Mucosa of descending colon (tissue), 3 donors: ENCODE measurements at places on chromosomes 4 and X.

DNA sequence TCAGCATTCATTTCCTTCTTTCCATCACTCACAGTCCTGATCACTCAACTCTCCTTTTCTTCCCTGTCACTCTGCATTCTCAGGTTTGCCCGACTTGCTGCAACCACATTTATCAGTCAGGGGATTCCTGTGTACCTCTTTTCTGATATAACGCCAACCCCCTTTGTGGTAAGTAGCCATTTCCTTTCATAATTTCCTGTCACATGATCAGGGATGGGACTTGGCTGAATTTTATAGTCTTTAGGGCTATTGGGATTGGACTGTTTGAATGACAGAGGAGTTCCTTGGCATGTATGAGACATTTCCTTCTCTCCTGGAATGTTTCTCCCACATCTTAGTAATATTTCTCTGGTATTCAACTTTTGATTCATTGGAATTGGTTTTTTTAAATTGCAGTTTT, 11.0 kb downstream of the PGM2 start:
- DNase-seq: no peak

DNA sequence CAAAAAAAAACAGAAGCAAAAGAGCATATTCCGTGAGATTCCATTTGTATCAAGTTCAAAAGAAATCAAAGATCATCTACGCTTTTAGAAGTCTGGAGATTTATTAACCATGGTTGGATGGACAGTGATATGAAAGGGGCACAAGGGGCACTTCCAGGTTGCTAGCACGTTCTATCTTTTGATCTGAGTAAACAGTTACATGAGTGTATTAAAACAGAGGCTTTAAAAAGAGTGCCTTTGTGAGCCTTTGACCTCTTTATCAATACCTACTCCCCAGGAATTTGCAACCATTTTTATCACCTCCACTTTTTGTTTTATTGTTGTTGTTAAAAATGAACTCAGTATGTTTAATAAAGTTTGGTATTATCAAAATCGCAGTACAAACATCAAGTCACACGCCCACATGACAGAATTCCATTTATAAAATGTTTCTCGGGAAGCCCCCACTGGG, 72.4 kb upstream of the UCP1 start:
- no peak for DNase-seq

- no peak for DNase-seq
Observed at GRCh38 chr4:184616633-184617551, 32.4 kb downstream of the CASP3 start.

DNA sequence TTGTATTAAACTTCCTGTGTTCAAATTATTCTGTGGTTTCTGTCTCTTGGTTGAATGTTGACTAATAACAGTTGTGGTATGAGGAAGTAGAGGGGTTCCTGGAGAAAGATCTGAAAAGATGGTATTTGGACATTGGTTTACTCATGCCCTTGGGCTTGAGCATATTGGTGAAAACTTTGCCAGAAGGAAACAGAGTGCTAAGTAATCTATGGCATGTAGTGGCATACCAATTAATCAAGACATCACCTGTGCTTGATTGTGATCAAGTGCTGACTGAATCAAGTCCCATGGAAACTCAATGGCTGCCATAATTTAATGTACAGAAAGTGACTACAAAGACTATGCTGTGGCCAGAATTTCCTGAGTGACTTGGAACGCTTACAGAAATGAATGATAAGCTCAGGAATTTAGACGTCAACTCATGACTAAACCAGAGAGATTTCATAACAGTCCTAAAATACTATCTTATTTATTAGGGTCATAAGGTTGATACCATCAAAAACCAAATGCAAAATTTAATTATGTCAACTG, 2062.9 kb downstream of the ARAP2 start:
- DNase-seq: no peak

DNA sequence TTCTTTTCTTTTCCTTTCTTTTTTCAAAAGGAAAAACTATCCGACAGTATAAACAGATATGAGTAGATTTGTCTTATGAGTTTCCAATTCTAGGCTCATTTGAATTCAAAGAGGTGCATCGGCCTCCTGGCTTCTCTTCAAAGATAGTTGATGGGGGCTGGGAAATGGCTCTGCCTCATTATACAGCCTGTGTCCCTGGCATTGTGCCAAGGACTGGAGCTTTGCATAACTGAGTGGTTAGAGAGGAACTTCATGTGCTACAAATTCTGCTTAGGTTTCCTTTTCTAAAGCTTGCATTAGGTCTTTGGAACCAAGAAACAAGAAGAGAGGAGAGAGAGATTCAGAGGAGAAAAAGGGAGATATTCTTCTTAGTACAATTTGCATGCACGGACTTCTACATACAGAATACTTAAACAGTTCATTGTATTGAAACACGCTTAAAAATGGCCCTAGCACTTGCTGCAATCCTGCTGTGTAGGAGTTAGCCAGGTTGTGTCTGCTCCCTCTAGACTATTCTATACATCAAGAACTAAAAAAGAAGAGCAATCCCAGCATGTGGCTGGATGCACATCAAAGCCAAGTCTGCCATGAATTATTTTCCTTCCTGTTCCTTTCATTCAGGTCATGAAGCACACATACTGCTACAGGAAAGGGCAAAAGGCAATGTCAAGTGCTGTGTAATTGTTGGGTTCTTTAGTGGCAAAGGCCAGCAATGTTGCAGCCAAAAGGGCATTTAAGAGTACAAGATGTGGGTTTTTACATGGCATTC, 70.9 kb downstream of the INTS12 start:
- peak; percentile 46 for DNase-seq

DNA sequence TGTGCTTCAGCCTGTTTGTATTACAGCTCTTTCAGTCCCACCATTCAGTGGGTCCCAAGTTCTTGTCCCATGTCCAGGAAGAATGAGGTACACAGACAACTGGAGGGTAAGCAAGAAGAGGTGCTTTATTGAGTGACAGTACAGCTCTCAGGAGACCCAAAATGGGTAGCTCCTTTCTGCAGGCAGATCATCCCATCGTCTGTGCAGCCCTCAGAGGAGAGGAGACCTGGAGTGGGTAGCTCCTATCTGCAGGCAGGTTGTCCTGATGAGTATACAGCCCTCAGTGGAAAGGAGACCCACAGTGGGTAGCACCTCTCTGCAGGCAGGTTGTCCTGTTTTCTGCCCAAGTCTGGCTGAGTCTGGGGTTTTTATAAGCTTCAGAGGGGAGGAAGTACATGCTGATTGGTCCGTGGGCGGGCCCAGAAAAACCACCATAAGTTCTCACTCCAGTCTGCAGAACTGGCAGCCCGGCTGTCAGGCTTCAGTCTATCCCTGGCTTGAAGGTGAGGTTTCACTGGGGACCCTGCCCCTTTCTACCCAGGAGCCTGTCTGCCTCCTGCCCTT, 18.0 kb downstream of the GRK4 start:
- DNase-seq: no peak

DNA sequence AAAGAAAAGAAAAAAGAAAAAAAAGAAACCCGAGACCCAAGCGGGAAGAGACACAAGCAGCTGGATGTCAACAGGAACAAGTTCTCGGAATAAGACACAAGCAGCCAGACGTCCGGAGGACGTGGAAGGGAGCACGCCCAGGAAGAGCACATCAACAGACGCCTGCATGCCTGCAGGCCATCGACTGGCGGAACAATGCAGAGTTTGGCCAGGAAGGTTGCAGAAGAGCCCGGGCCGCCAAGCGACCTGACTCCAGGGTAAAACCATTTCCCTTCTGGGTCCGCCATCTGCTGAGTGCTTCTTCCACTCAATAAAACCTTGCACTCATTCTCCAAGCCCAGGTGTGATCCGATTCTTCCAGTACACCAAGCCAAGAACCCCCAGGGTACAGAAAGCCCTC, 95.6 kb upstream of the PRR32 start:
- peak; percentile 12 for DNase-seq

DNA sequence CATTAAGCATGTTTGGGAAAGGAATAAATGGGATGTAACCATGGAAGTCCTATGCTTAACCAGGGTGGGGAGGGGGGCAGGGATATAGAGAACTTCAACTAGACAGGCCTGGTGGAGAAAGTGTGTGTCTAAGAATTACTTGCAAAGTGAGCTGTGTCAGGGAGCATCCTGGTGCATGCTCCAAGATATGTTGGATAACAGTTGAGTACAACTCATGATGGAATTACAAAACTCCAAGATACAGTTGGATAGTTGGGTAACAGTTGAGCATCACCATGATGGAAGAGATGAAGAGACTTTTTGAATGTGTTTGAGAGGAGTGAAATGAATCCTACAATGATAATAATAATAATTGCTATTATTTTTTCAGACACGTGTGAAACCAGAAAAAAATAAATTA, 26.1 kb upstream of the ACSL1 start:
- DNase-seq: no peak

GRCh38 chr4:40475609-40476008, 140.5 kb downstream of the CHRNA9 start:
- peak; percentile 73 for DNase-seq

DNA sequence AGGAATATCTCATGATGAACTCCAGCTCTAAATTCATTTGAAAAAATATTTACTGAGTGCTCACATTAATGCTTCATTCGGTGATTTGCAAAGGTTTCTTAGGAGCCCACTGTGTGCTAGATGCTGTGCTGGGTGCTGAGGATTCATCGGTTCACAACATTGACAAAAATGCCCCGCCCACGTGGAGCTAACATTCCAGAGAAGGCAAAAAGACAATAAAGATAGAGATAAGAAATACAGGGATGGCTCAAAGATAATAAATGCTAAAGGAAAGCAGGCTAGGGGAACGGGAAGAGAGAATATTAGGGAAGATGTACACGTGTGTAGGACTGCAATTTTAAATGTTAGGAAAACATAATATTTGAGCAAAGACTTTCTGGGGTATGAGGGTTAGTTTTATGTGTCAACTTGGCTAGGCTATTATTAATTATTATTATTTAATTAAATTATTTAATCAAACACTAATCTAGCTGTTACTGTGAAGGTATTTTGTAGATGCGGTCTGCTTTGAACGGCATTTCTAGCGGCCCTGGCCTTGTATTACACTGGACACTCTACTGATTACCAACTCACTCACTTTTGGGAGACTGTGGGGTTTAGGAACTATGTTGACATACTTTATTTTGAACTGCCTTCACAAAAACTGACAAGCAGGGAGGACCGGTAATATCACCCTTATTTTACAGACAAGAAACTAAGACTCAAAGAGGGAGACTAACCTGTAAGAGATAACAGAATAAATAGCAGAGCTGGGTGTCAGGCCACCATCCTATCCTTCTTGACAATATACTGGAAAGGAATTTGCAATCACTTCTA, 61.9 kb upstream of the IRF2 start:
- DNase-seq: no peak

DNA sequence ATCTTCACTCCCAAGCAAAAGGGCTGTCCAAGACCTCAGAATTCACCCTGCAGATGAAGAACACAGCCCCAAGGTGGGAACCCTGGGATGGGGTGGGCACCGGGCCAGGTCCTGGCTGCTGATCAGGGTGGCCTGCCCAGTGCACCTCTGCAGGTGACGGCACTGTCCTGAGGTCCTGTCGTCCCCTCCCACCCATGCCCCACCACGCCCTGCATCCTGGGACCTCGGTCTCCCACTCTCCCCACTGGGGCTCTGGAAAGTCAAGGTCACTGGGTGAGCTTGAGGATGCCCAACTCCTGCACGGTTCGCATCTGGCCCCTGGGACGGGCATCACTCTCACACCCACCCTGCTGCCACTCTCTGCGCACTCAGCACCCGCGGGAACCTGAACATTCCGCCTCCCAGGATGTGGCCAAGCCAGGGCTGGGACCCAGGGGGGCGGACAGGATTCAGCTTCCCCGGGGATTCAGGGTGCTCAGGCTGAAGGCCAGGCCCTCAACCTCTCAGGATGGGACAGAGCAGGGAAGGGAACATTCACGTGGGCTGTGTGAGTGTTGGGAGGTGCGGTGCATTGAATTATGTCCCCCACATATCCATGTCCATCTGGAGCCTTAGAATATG, 115.9 kb downstream of the CPZ start:
- DNase-seq: peak; percentile 25

- DNase-seq: no peak
Observed at GRCh38 chr4:125729171-125729570, 414.4 kb downstream of the FAT4 start.

- no peak for DNase-seq
Observed at GRCh38 chrX:20373063-20373462, 106.4 kb upstream of the RPS6KA3 start.

GRCh38 chr4:186699881-186700397, 23.7 kb downstream of the FAT1 start:
- DNase-seq: no peak

DNA sequence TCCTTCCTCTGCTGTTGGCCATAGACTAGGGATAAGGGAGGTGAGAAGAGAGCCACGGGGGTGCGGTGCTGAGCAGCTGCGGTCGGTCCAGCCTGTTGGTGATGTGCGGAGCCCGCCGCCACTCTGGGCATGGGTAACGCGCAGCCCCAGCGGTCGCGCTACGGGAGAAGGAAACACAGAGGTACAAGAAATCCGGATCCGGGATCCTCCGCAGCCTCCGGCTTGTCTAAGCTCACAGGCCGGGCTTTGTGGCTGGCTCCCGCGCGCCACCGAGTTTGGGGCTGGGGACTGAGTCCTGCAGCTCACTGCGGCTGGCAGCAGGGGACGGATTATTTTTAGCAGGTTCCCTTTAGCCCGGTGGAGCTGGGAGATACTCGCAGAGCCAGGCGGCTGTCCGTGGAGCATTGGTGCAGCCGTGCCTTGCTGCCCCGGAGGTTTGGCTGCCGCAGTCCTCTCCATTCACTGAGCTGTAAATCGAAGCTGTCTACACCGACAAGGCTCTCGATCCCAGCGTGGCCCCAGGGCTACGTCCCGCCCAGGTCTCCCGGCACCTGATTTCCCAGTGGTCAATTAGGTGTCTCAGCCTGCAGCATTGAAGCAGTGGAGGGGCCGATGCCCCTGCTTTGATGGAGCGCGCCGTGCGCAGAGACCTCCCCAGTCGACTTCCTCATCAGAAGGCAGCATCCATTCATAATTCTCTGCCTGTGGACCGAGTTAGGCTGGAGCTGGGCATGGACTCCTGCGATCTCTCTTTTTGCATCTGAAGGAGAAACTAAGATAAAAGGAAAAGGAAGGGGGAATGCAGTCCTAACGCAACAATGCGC, 81.9 kb upstream of the SCML1 start:
- DNase-seq: no peak

- DNase-seq: no peak
Observed at GRCh38 chrX:102866981-102867656, 70.0 kb upstream of the RAB40AL start.

DNA sequence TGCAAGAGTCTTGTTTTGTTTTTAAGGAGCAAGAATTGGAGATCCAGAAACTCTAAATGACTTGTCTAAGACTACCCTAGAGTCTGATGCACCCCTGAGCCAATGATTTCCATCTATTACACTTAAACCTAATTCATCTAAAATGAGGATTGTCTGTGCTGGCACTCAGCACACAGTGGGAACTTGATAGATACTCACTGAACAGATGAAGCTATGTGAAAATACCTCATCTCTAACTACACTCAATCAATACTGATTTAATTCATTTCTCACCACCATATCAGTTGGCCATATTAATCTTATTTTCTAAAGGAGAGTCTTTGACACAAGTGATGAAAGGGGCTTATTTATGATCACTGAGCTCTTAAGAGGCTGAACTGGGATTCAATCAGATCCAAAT, 262.1 kb downstream of the HS3ST1 start:
- no peak for DNase-seq

GRCh38 chrX:65644621-65645289, 22.7 kb upstream of the MSN start:
- DNase-seq: peak; percentile 60

GRCh38 chrX:71543316-71543715, 10.4 kb downstream of the OGT start:
- DNase-seq: no peak
